ENCODE measurements at places on chromosomes 3 and 15.

GRCh38 chr3:196896229-196896628 is 28.5 kb downstream of the SENP5 start:
- DNase-seq, result no peak

DNA sequence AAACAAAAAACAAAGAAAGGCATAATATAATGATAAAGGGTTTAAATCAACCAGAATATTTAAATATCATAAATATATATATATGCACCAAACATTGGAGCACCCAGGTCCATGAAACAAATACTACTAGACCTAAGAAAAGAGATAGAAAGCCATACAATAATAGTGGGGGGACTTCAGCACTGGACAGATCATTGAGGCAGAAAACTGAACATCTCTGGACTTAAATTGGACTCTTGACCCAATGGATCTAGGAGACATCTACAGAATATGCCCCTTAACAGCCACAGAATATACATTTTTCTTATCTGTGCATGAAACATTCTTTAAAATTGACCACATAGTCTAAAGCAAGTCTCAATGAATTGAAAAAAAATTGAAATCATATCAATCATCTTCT is 48.7 kb upstream of the CD96 start:
- no peak for DNase-seq

- DNase-seq, result no peak
These were observed 1.7 kb upstream of the CLN6 start for GRCh38 chr15:68231102-68231818.

- no peak for DNase-seq
These were observed 9.6 kb downstream of the KLF15 start for GRCh38 chr3:126347543-126348161.

DNA sequence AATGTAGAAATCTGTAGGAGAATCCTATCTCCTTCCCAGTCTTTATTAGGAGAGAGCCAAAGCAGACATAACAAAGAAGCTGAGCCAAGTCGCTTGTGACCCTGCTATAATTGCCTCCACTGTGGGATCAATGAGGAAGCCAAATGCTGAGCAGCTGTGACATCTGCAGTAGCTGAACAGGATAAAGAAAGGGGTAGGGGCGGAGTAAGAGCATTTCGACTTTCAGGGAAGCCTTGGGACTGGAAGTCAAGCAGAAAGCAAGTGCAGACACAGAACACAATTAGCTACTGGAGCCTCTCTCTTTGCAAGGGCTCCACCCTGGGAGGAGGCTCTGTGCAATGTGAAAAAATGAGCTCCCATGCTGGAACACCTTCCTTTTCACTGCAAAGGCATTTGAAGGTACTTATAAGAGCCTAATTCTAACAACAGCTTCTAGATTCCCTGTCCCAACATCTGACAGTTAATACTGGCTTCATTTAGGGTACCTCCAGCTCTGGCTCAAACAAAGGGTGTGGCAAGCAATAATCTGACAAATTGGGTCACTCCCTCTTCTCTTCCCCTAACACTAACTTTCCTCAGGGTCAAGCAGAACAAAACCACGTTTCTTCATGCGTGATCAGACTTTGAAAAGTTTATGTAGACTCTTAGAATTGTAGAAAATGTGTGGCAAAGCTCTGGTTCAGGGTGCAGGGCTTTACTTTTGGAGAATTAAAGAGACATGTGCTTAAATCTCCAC is 166.4 kb downstream of the CADPS start:
- no peak for DNase-seq

DNA sequence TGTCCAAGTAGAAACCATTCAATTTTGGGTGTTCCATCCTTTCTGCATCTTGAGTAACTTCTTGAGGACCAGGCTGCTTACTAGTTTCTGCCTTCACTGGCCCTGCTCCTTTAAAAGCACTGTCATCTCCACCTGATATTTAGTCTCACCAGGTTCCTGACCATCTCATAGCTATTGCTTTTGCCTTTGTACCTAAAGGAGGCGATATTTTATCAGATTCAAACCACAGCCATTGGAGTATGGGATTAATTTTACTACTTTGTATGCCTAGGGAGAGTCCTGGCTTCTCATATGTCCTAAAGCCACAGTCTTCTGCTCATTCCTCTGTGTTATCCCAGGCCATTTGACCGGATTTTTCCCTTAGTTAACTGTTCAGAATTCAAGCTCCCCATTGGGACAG is 51.8 kb upstream of the RFX7 start:
- DNase-seq, result no peak

GRCh38 chr3:117719316-117719926 is 1009.8 kb downstream of the TUSC7 start:
- DNase-seq, result peak; percentile 25

- no peak for DNase-seq
These were observed 463.1 kb upstream of the NECTIN3 start for GRCh38 chr3:110608566-110608965.

DNA sequence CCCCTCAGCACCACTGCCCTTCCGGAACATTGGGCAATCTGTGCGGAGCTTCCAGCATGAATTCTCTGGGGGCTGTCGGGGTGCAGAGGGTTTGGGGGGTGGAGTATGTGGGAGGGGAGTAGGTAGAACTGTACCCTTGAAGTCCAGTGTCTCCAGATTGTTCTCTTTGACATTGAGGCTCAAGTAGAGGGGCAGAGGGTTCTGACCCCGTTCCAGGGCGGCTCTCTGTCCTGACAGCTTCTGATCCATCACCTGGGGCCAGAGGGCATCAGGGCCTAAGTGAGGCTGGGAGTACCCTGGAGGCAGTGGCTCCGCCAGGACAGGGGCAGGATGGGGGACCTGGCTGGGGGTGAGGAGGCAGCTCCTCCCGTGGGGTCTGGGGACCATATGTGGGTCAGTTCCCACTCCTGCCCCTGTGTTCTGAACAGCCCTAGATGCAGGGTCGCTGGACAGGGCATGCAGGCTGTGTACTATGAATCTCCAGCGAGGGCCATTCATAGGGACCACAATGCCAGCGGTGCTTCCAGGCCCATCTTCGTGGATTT is 22.1 kb downstream of the PLA2G4D start:
- no peak for DNase-seq

DNA sequence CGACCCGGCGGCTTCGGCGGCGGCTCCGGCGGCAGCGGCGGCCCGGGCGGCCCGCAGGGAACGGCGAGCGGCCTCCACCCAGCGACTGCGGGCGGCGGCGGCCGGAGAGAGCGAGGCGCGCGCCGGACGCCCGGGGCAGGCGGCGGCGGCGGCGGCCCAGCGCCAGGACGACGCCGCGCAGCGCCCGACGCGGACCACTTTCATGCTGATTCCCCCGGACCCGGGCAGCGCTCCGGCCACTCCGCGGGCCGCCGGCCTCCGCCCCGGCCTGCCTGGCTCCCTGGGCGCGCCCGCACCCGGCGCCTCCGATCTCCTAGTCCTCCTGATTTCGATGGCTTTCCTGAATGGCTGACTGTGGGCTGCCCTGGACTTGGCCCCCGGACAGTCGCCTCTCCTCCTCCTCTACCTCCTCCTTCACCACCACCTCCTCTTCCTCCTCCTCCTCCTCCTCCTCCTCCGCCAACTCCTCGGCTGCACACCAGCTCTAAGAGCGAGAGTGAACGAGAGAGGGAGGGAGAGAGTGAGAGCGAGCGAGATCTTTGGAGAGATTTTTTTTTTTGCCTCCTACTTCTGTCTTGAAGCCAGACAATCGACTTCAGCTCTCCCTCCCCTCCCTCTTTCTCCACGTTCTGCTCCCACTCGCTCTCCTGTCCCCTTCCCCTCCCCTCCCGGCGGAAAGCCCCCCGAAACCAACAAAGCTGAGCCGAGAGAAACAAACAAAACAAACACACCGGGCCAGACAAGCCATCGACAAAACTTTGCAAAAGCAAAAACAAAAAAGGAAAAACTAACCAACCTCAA is 844 bp downstream of the NR2F2 start:
- DNase-seq, result no peak

- peak; percentile 33 for DNase-seq
These were observed 48.3 kb downstream of the GNB4 start for GRCh38 chr3:179402963-179403362.

GRCh38 chr3:135172191-135172869 is 377.3 kb downstream of the EPHB1 start:
- no peak for DNase-seq

GRCh38 chr3:194240766-194241165 is 104.8 kb downstream of the HES1 start:
- DNase-seq, result no peak

GRCh38 chr3:186024210-186024609 is 84.7 kb downstream of the ETV5 start:
- no peak for DNase-seq

- DNase-seq, result no peak
These were observed 309.5 kb upstream of the SLITRK3 start for GRCh38 chr3:165505657-165506056.

GRCh38 chr15:88704791-88705768 is 66.3 kb downstream of the ISG20 start:
- peak; percentile 4 for DNase-seq

DNA sequence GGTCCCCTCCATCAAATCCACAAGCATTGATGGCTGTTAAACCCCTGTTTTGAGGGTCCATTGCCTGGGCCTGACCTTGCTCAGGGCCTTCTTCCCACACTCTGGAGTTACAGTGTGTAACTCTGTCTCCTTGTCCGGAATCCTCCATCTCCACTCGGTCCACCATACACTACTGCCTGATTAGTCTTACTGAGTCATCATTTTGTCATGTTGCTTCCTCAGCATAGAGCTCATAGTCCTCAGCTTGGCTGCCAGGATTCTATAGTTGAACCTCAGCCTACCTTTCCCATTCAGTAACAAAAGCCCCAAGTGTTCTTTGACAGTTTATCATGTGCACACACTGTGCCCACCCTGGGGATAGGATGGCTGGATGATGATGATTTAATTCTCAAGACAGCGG is 113.0 kb downstream of the PDE8A start:
- DNase-seq, result no peak

Data from suppressor macrophage (primary cell).